Psoas muscle (tissue), 8 donors: ENCODE measurements at places on chromosomes 7 and 10. TPM values are rescaled to one million over a fixed set of nuclear protein-coding genes. Genes with fewer than 3 reads are reported as not detected.
A peak's percentile ranks its signal among the peaks of the same experiment; 100 is the strongest.

The MYL10 gene
- 4.4 TPM for polyA plus RNA-seq

The IKZF1 gene
- polyA plus RNA-seq, result 0.37 TPM

The HOXA11 gene
- 0.08 TPM for polyA plus RNA-seq

The KCNIP2 gene
- 5.9 TPM for polyA plus RNA-seq

The GHRHR gene
- 0.03 TPM for polyA plus RNA-seq

DNA sequence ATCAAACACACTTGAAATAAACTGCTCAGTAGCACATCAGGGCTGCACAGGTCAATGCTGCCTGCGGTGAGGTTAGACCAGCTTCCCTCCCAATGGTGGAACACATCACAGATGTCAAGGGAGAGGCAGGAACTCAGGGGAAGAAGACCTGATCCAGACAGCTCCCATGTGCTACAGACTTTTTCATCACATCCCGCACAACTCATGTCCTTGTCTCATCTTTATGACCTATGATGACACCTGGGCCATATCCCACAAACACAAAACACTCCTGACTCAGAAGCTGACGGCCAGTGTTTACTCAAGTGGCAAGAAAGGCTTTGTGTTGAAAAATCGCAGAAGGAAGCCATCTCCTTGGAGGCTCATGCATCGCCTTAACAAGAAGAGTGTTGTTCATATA is 91.6 kb downstream of the HTR5A start:
- DNase-seq, result no peak

GRCh38 chr10:71045204-71045809 is 156.9 kb upstream of the PCBD1 start:
- peak; percentile 51 for DNase-seq

- DNase-seq, result no peak
Observed at GRCh38 chr7:36668080-36668479, 56.2 kb downstream of the AOAH start.

DNA sequence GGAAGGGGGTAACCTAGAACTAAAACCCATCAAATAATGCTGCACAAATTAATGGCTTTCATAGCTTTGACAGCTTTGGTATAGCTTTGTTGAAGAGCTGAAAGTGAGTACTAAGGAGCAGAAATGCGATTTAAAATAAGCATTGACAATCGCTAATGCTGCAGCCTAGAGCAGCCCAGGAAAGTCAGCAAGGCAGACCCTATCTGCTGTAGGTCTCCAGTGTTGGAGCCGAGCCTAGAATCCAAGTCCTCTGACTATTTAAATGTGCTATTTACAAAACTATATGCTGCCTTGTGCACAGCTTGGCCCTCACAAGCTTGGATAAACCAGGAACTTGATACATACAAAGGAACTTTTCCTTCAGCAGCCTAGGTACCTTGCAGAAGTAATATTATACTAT is 64.9 kb upstream of the ASAH2 start:
- DNase-seq, result no peak

GRCh38 chr10:60810437-60811182 is 32.3 kb downstream of the CDK1 start:
- no peak for DNase-seq

DNA sequence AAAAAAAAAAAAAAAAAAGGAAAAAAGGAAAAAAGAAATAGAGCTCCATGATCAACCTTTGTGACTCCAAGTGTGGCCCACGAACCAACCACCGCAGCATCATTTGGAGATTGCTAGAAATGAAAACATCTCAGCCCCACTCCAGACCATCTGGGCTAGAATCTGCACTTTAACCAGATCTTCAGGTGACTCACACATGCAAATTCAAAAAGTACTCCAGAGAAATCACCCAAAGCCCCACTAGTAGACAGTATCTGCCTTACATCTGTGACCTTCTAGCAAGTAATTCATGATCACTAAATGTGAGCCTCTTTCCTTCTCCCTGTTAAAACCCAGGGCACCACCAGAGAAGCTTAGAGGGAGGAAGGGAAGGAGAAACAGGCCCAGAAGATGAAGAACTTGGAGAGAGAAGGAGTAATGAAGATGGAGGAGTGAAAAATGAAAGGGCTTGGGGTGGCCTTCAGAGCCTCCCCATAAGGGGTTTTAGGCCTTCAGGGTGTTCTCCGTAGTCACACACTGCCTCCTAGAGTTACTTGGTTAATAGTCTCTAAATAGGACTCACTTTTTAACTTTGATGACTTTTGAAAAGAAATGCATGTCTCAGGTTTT is 94.0 kb downstream of the SLC37A3 start:
- no peak for DNase-seq

GRCh38 chr10:132139526-132139925 is 47.2 kb upstream of the DPYSL4 start:
- peak; percentile 45 for DNase-seq

DNA sequence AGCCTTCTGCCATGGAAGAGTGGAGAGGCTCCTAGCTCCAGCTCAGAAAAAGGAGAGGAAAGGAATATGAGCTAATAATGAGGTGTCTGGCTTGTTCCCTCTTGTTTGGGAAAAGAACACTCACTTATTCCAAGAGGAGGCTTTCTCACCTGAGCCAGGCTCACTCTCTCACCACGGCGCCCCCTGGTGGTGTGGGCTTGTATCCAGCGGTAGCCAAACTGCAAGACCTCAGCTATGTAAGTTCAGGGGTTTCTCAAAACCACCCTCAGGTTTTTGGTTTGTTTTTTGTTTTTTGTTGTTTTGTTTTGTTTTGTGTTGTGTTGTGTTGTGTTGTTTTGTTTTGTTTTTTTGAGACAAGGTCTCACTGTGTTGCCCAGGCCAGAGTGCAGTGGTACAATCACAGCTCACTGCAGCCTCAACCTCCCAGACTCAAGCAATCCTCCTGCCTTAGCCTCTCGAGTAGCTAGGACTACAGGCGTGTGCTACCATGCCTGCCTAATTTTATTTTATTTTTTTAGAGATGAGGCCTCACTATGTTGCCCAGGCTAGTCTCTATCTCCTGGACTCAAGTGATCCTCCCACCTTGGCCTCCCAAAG is 124.0 kb downstream of the TMEM130 start:
- DNase-seq, result peak; percentile 69

DNA sequence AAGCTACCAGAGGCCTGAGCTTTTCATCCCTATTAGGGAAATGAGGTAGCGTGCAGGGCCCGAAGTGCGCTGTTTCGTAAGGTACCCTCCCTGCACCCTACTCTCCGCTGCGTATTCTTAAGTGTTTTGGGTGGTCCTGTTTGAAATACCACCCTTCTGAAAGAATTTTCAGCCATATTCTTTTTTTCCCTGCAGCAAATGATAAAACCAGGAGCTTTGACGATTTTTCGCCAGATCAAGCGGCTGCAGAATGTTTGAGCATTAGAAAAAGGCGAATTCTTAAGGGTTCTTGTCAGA is 1.2 kb downstream of the RSBN1L start:
- peak; percentile 32 for DNase-seq

DNA sequence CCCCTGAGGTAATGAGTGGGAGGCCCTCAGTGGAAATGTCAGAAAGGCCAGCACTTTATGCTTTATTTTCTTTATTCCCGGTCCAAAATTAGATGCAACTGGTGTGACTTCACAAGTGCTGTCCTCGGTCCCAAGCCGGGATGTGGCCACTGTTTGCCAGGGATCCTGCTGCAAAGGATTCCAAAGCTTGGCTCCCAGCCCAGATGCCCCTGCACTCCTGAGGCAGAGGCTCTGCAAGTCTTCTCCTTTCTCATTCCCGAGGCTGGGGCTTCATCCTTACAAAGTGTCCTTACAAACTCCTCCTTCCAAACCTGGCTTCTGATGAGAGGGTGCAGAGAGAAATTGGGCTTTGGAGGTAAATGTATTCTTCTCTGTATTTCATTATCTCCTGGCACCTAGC is 544.3 kb upstream of the DPP6 start:
- no peak for DNase-seq

DNA sequence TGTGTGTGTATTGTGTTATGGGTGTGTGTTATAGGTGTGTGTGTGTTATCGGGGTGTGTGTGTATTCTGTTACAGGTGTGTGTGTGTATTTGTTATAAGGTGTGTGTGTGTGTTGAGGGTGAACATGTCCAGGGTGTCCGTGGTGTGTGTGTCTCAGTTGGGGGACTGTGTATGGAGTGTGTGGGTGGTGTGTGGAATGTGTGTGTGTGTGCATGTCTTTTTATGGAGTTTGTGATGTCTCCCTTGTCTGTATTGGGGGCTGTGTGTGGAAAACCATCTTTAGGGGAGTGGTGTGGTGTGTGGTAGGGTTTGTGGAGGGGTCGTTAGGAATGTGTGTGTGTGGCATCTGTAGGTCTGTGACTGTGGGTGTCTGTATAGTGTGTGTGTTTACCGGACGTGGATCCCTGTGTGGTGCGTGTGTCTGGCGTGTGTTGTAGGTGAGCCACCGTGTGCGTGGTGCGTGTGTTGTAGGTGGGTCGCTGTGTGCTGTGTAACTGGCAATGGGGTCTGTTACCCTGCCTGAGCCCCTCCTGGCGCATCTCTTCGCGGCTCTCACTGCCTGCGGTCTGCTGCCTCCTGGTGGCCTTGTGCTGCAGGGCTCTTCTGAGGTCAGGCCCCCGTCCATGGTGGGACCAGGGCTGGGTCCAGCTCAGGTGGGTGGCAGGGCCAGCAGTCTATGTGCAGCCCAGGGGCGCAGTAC is 61.7 kb downstream of the PALD1 start:
- no peak for DNase-seq

DNA sequence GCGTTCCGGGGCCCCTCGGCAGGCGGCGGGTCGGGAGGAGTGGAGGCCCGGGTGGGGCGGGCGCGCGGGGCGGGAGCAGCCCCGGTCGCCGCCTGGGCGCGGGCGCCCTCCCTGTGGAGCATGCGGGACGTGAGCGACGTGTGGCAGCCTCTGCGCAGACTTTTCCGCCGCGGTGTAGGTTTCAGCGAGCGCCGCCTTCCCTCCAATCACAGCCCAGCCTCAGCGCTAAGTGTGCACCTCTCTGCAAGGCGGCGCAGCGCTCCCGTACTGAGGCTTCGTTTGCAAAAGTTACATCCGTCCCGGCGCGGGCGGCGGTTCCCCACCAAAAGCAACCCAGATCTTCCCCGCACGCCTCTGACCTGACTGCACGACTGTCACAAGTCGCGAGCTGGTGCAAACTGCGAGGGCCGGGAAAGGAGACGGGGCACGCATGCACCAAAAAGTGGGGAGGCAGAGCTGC is 1.2 kb upstream of the PFKFB3 start:
- peak; percentile 76 for DNase-seq

DNA sequence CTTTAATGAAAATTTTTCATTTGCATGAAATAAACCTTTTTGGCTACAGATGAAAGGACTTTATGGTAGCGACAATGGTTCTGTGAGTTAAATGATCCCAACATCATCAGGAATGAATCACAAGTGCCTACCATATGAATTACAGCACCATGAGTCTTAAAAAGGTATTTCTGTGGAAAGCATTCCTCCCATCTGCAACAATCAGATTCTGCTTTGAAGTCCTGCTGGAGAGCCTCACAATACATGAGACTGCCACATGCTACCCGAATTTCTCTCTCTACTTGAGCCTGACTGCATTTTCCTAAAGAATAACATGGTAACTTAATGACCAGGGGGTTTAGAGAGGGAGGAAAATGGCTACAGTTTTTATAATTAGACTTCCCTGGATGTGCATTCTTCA is 190.3 kb downstream of the TWIST1 start:
- DNase-seq, result no peak
